ENCODE measurements at places on chromosomes 7 and 10.

GRCh38 chr10:36676756-36677430 is 448.5 kb upstream of the ANKRD30A start:
- no peak for DNase-seq

DNA sequence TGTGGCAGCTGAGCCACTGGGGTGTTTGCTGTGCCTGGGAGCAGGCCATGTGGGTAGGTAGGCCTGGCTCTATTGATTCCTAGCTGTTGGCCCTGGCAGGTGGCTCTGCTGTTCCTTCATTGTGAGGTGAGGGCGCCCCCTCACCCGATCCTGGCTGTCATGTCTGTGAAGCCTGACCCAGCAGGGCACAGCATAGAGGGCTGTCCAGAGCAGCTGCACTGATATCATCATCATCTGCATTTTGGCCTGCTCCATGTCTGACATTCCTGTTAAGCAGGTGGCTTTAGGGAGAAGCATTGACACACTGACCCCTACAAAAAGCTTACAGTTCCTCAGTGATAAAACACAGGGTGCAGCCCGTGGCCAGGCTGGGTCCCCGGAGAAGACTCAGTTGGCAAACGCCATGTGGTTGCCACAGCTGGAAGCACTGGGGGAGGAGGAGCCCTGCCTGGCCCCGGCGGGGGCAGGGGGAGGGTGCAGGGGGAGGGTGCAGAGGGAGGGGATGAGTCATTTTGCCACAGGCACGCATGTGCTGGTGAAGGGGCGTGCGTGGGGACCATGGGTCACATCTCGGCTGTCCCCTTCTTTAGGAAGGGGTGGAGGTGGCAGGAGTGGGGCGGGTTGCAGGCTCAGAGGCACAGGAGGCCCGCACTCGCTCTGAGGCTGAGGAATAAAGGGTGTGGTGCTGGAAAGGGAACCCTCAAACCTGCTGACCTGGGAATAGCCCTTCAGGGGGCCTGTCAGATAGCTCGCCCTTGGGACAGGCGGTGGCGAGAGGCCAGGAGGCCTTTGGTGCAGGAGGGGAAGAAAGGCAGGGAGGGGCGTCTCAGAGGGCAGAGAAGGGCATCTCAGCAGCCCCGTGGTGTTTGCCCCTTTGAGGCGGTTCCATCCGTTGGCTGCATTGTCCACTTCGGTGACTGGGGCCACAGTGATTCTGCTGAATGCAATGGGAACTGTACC is 31.6 kb downstream of the IKZF1 start:
- peak; percentile 86 for DNase-seq

DNA sequence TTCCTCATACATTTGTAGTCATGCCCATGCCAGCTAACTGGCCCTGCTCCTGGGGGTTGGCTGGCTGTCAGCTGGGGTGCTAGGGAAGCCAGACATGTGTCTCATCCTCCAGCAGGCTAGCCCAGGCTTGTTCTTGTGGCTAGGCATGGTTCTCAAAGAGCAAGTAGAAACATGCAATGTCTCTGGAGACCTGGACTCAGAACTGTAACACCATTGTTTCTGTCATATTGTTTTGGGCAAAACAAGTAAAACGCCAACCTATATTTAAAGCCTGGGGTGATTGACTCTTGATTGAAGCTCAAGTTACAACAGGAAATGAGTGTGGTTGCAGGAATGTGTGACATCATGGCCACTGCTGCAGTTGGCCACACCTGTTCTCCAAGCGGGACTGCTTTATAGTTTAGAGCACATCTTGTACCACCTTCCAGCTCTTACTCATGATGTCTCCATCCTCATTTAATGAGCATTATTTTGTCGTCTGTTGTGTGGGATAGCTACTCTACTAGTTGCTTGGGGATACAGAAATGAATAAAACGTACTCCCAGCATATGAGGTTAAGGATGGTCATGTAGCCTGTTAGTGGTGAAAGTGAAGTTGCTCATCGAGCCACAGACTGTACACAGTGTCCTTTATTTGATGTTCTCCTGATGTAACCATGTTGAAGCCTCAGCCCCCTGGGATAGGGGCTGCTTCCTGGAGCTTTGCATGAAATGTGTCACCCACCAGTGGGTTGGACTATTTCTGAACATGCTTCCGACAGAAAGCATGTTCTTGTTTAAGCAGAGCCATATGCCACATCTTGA is 168.4 kb downstream of the SORCS3 start:
- no peak for DNase-seq

DNA sequence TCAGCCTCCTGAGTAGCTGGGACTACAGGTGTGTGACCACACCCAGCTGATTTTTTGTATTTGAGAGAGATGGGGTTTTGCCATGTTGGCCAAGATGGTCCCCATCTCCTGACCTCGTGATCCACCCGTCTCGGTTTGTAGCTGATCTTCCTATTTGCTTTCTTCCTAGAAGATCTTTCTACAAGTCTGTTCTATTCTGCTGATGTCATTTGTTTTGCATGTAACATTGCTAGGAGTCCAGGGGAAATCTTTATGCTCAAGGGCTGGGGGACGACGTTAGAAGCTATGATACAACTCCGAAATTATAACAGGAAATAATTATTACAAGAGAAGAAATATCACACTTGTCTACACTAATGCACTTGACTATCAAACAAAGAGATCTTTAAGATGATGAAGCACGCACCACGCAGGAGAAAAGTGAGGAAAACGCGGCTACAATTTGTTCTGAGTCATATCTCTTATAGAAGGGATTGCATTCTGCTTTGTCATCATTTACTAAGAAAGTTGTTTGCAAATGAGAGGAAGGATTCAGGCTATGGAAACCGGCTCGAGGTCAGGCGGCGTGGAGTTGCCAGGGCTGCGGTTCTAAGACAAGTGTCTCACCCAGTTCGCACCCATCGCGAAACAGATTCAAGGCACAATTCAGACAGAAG is 103.0 kb upstream of the CARD11 start:
- no peak for DNase-seq

DNA sequence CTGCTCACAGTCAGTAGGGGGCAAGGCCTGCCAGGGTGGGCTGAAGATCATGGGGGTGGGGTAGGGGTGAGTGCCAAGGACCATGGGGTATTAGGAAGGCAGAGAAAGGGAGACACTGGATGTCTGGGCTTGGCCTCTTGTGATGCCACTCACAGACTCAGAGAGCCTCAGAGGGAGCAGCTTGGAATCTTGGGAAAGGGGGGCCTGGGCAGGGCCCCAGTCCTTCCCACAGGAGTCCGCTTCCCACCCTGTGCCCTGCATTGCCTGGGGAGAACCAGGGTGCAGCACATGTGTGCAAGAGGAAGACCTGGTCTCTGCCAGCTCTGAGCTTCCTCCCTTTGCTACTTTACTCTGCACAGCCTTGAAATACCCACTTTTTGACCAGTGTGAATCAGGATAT is 4.3 kb downstream of the ADCY1 start:
- DNase-seq, result no peak

DNA sequence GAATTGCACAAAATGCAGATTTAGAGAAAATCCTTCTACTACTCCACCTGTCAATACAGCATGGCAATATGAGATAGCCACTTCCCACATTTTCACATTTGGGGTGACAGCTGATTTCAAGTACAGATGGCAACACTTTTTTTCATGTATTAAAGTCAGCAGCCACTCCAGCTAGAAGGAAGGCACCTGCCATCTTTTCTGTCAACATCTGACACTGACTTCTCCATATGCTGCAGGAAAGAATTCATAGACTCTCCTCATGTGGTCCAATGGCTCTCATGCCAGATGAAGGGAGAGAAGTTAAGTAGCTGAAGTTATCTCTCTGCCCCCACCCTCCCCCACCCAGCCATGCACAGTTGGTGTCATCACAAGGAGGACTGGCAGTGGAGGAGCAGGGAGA is 912.0 kb downstream of the SORCS1 start:
- no peak for DNase-seq

- no peak for DNase-seq
Measured at GRCh38 chr7:45665172-45665571, 91.0 kb downstream of the ADCY1 start.

GRCh38 chr10:15209827-15210509 is 41.5 kb upstream of the NMT2 start:
- peak; percentile 72 for DNase-seq

GRCh38 chr7:20459419-20459818 is 128.7 kb downstream of the ITGB8 start:
- no peak for DNase-seq

GRCh38 chr10:45454262-45454661 is 80.2 kb downstream of the ALOX5 start:
- no peak for DNase-seq

- no peak for DNase-seq
Measured at GRCh38 chr10:130244928-130245495, 108.8 kb downstream of the GLRX3 start.

GRCh38 chr7:45700556-45700955 is 126.4 kb downstream of the ADCY1 start:
- DNase-seq, result no peak

- DNase-seq, result no peak
Measured at GRCh38 chr10:60086421-60086820, 180.1 kb upstream of the CCDC6 start.

- no peak for DNase-seq
Measured at GRCh38 chr7:16078076-16078952, 343.0 kb downstream of the CRPPA start.

DNA sequence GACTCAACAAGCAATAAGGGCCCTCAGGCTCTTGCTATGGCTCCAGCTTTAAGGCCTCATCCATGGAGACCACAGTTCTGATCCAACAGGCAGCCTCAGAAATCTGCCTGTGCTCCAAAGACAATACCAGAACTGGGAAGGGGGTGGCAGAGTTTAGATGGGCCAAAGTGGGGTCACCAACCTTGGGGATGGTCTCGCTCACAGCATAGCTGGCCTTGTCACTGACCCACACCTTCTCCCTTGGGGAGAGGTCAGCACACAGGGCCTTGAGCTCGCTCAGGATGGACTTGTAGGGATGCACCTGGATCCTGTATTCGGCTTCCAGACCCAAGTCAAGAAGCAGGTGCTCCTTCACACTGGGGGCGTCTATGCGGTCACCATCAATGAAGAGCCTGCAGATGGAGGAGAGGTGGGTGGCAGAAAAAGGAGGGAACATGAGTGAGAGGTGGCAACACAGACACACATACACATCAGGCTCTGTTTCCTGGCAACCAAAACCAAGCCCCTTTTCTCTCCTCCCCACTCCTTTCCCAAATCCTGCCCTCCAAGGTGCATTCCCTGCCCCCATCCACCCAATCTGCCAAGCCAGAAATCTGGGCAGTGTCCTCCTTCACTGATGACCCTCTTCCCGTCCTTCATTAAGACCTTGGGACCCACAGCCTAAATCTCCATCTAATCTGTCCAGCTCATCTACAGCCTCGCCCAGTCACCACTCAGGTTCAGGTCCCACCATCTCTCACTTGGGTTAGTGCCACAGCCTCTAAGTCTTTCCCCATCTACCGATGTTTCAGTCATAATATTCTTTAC is 40.9 kb downstream of the XPNPEP1 start:
- no peak for DNase-seq

GRCh38 chr10:116868722-116869121 is 19.4 kb downstream of the ENO4 start:
- no peak for DNase-seq

DNA sequence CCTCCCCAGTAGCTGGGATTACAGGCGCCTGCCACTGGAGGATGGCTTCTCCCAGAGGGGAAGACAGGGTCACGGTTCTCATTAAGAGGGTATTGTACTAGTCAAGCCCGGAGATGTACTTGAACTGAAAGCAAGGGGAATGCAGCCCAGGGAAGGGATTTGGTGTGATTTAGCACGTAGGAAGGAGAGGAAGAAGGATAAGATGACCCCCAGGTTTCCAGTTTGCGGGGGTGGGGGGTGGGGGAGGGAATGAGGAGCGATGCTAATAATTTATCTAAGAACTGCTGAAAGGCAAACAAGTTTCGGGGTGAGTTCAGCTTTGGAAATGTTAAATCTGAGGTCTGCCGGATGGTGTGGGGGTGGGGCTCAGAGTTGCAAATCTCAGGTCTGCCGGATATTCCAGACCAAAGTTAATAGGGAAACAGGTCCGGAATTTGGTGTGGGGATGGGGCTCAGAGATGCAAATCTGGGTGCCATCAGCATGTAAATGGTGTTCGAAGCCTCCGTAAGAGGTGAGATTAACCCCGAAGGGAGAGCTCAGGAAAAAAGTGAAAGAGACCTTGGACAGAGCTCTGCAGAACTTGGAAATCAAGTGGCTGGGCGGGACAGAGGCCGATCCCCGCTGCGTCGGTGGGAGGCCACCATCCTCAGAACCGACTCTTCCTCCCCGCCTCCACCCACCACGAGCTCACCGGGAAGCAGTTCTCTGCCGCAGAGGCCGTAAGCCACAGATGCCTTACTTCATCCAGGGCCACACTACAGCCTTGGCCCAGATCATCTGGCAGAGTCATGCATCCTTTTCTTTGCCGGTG is 1.6 kb upstream of the SEPHS1 start:
- DNase-seq, result peak; percentile 45

DNA sequence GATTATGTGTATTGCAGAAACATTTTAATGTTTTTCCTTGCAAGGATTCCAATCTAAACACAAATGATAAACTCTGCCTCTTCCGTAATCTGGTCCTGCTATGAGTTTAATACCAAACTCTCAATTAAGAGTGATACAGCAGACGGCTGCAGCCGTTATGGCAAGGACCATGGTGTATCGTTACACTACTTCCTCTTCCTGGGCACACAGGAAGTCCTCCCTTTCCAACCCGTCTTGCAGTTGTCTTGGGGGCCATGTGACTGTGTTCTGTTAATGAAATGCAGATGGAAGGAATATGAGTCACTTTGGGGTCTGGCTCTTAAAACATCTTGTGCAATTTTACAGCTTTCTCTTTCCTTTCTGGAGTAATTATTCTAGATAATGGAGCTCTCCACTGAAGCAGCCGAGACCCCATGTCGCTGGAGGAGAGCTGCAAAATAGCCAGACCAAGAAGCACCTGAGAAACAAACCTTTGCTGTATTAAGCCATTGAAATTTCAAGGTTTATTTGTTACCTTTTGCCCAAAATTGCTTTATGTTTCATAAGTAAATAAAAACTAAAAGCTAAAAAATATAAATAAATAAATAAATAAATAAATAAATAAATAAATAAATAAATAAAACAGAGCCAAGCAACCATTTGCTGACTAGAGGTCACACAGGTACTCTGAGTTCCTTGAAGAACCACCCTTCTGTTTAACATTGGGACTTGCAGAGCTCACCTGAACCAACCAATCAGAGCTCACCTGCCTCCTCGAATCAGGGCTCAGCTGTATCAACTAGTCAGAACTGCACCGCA is 74.7 kb downstream of the FRMPD2 start:
- DNase-seq, result no peak

GRCh38 chr7:80631421-80631820 is 7.0 kb upstream of the CD36 start:
- no peak for DNase-seq
